ENCODE measurements at places on chromosomes 2 and 18. TPM values are rescaled to one million over a fixed set of nuclear protein-coding genes. Genes with fewer than 3 reads are reported as not detected.

- DNase-seq: no peak
Measured at GRCh38 chr2:202488671-202489070, 112.5 kb downstream of the BMPR2 start.

GRCh38 chr2:8086796-8087479, 594.9 kb upstream of the ID2 start:
- DNase-seq: no peak

DNA sequence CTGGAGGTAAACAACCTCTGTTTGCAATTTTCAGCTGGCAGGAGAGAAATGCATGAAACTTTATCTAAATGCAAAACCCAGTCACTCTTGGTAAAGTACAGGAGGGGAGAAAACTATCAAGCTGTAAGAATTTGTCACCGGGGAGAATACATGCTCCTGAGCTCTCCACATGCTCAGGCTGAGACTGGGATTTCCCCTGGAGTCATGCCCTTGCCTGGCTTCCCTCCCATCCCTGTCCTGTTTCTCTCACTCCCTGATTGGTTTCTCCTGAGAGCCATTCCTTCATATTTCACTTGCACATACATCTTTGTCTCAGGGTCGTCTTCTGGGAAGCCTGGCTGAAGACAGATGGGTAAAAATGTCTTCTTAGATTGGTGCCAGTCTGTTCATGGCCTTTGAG, 52.9 kb upstream of the SPATS2L start:
- no peak for DNase-seq

GRCh38 chr2:1505031-1505441, 91.8 kb downstream of the TPO start:
- peak; percentile 69 for DNase-seq

GRCh38 chr18:78898635-78899034, 81.0 kb upstream of the SALL3 start:
- no peak for DNase-seq

DNA sequence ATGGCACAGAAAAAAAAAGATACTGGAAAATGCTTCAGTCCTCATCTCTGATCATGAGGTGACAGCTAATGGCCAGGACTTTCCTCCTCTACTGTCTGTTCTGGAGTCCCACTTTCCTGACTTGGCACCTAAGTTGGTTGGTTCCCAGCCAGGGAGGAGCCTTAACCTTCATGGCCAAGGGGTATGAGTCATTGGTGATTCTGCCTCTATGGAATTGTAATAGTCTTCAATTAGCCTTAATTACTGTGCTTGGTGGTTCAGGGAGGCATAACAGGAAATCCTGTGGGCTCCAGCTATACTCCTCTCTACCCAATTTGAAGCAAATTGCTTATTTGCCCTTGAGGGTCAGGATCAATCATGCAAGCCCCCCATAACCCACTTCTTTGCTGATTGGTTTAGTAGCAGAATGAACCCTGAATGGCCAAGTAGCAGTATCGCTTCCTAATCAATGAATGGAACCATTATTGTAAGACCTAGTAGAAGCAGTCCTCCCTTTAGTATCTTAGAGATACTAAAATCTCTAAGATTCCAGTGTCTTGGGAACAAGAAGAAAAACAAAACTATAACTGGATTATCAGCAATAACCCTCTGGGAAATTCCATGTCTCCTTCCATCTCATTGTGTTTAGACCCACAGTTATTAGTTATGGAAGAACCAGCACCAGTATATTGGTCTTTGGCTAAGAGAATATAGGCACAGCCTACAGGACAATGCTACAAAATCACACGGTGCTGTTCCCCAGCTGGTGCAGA, 109.0 kb downstream of the COL6A3 start:
- DNase-seq: no peak

DNA sequence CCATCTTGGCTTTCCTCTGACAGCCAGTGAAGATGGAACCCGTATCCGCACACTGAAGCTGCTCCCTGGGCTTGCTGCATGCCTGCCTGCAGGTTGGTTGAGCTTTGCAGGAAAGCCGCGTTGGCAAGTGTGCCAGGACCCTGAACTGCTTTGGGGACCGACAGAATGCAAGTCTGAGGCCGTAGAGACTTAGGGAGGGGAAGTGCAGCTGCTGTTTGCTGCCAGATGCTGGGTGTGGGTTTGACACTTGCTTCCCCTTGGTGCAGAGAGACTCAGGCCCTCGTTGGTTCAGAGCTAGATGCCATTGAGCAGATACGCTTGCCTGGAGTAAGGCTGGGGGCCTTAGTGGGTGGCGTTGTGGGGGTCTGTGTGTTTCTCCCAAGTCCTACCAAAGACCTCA, 13.1 kb upstream of the PHLPP1 start:
- no peak for DNase-seq

CTIF gene
- polyA plus RNA-seq: 5.2 TPM

RUFY4 gene
- polyA plus RNA-seq: 2.7 TPM

- no peak for DNase-seq
Measured at GRCh38 chr18:45166836-45167551, 448.3 kb upstream of the SLC14A2 start.

DNA sequence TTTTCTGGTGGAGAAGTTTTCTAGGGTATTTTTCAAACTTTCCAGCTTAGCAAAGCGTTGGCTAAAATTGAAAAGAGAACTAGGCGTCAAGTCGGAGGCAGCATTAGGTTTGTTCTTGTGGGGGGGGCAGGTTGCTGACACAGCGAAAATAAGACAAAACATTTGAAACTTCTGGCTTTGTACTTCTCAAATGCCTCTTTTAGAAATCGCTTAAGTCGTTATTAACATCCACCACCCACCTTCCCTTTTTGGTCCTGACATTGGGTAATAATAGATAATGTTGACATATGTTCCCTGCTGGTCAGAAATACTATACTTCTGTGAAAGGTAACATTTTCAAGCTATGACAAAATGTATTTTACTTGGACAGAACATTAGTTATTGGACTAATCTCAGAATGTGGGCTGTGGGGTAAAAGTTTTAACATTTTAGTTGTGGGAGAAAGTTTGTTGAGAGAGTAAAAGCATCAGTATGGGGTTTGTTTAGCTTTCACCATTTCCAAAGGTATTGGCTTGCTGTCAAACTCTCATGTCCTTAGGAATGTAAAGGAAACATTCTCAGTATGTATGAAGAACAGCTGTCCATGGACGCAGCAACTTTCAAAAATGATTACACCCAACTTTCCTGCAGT, 88.1 kb upstream of the ZEB2 start:
- no peak for DNase-seq

BCL2L11 gene
- polyA plus RNA-seq: 8.8 TPM

- no peak for DNase-seq
Measured at GRCh38 chr18:52394602-52395001, 54.6 kb downstream of the DCC start.

GRCh38 chr2:100391735-100392515, 25.5 kb downstream of the CHST10 start:
- DNase-seq: peak; percentile 66

- DNase-seq: no peak
Measured at GRCh38 chr18:24053211-24053610, 38.7 kb downstream of the TTC39C start.

DNA sequence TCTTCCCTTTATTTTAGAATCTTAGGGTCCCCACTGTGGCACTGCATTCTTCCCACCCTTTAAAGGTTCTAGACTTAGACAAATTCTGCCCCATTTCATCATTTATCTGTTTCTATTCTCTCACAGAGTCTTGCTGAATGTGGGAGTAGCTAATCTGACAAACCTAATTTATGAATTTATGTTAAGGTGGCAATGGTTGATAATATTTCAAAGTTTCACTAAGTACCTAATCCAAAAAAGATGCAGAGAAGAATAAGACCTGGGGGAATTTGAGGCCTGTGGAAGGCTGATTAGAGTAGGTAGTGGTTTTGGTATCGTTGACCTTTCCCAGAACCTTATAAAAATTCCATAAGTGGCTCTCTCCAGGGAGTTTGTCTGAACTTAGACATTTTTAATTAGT, 18.0 kb downstream of the KCNE4 start:
- DNase-seq: no peak

REG1B gene
- polyA plus RNA-seq: 0.83 TPM

DES gene
- polyA plus RNA-seq: 14.1 TPM

GRCh38 chr18:65403534-65403933, 347.3 kb upstream of the CDH7 start:
- no peak for DNase-seq

DNA sequence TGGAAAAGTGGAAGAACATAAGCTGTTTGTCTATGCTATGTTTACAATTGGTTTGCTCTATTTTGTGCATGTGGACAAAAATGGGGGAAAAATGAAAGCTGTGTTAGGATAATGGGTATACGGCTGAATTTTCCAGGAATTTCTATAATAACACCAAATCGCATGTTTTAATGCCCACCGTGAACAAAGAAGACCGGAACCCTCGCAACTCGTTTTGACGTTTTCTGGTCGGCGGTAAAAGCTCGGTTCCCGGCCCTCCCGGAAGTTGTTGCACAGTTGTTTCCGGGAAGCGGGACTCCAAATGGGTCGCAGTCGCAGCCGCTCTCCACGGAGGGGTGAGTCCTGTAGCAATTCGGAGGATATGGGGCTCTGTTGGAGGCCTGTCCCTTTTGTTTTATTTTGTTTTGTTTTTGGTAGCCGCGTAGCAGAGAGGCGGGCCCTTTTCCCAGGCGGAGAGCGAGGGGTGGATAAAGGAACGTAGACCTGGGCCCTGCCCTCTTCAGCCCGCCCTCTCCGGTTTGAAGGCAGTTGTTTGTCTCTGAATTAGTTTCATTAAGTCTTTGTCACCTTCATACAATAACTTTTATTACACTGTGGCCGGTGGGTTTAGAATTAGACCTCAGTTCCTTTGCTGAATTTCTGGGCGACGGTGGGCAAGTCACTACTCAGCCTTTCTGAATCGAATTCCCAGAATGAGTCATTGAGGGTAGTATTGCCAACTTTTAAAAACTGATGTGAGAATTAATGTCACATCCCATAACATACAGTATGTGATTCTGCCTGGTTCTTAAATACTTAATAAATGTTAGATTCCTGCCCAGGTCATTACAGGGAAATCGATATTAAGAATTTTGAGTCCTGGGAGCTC, at the start of gene SNRNP27:
TSS of gene SNRNP27 (plus strand) at position 273 of the 868 bp plus-strand sequence. CDS start at position 302, 29 bp downstream.
- DNase-seq: peak; percentile 93

METTL4 gene
- 10.3 TPM for polyA plus RNA-seq

- no peak for DNase-seq
Measured at GRCh38 chr2:130916438-130916705, 79.7 kb downstream of the ARHGEF4 start.

- no peak for DNase-seq
Measured at GRCh38 chr2:127034883-127035611, 71.9 kb downstream of the BIN1 start.

- no peak for DNase-seq
Measured at GRCh38 chr2:219506153-219506801, 7.6 kb downstream of the GMPPA start.

- DNase-seq: no peak
Measured at GRCh38 chr2:152126664-152127063, 27.8 kb upstream of the CACNB4 start.

- no peak for DNase-seq
Measured at GRCh38 chr2:112163541-112163981, 25.4 kb downstream of the FBLN7 start.

CYBRD1 gene
- polyA plus RNA-seq: 21.3 TPM

- DNase-seq: no peak
Measured at GRCh38 chr2:201600906-201601305, 42.4 kb downstream of the TMEM237 start.

Measured in spleen (tissue), 13 donors.